ENCODE measurements at places on chromosomes 4 and X.

DNA sequence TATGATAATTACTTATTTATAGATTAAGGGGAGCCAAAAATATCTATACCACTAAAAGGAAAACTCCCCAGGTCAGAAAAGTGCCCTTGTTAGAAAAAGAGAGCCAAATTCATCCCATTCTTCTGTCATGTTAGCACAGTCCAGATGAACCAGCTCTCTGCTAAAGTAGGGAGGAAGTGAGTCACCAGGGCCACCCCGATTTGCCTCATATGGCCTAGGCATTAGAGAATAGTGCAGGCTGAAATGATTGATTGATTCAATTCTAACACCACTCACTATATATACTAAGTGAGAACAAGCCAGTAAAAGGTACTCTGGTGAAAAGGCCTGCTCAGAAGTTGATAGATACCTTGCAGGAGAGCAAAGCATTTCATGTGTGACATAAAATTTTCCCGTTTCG, 94.5 kb downstream of the SRPX start:
- no peak for DNase-seq

- no peak for DNase-seq
Observed at GRCh38 chrX:138411048-138411447, 300.5 kb downstream of the FGF13 start.

DNA sequence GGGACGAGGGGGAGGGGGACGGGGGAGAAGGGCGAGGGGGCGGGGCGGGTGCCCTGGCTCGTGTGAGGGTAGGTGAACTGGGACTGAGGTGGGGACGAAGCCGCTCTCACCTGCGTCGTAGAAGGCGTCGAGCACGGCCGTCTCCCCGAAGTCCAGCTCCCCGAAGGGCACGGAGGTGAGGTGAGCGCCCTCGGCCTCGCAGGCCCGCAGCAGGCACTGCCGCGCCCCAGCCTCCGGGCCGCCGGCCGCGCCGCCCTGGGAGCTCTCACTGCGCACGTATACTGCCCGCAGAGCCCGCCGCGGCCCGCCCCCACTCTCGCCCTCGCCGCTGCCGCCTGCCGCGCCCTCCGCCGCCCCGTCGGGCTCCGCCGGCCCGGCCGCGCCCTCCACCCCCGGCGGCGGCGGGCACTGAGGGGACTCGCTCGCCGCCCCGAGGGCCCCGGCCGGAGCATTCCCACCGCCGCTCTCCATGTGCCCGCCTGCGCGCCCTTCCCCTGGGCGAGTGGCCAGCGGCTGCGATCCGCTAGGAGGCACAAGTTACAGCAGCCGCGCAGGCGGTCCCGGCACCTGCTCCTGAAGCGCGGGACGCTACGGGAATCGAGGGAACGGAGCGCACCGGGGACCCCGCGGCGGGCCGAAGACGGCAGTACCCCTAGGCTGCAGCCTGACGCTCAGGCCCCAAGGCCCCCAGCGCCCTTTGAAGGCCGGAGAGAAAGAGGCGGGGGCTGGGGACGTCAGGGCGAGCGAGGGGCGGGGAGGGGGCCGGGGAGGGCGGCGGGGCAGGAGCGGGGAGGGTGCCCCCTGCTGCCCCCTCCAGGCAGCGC, at the start of gene MAP3K15:
MAP3K15 (minus strand) TSS at position 718 of the 824 bp plus-strand sequence; CDS start at position 471, 247 bp downstream.
- no peak for DNase-seq

- DNase-seq, result no peak
Observed at GRCh38 chr4:103374758-103375157, 176.6 kb upstream of the CENPE start.

DNA sequence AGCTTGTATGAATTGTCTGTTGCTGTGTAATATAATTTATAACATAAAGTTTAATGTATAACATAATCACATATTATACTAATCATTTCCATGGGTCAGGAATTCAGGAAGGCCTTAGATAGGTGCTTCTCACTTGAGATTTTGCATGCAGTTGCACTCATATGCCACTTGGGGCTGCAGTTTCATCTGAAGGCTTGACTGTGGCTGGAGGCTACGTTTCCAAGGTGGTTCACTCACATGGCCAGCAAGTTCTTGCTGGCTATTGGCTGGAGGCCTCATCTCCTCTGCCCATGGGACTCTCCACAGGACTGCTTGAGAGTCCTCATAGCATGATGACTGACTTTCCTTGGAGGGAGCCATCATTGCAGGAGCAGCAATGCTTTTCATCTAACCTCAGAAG, 53.4 kb upstream of the STX18 start:
- DNase-seq, result no peak

- DNase-seq, result no peak
Observed at GRCh38 chr4:55921093-55921492, 27.7 kb upstream of the CEP135 start.

- DNase-seq, result no peak
Observed at GRCh38 chr4:186932631-186933187, 209.1 kb upstream of the FAT1 start.
